IMR-90 (cell line): ENCODE measurements at places on chromosomes 12 and 14. TPM values are rescaled to one million over a fixed set of nuclear protein-coding genes. Genes with fewer than 3 reads are reported as not detected.

PAPLN gene
- 0.28 and 0.36 TPM in 2 replicates for total RNA-seq

DNA sequence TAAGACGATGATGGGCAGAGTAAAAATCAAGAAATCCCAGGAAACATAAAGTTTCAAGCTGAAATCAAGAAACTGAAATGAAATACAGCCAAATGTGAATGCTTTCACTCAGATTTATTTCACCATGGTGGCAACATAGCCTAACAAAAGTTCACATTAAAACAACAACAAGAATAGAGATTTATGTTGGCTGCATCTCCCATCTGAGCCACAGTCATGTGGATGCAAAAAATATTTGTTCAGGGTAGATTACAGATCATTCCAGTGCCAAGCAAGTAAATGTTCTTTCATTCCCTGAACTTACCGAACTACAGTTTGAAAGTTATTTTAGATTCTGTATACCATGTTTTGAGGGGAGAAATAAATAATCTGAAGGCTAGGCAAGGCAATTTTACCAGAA, 159.9 kb upstream of the TMTC1 start:
- DNase-seq: no peak

- no peak for DNase-seq
Observed at GRCh38 chr12:89213139-89213538, 139.2 kb downstream of the DUSP6 start.

AICDA gene
- total RNA-seq: not detected in 2 replicates

GRCh38 chr14:73976125-73976524, 26.0 kb downstream of the COQ6 start:
- DNase-seq: no peak

GRCh38 chr12:119036878-119037825, 55.8 kb downstream of the SRRM4 start:
- DNase-seq: no peak

KRT6B gene
- total RNA-seq: not detected in 2 replicates

DNA sequence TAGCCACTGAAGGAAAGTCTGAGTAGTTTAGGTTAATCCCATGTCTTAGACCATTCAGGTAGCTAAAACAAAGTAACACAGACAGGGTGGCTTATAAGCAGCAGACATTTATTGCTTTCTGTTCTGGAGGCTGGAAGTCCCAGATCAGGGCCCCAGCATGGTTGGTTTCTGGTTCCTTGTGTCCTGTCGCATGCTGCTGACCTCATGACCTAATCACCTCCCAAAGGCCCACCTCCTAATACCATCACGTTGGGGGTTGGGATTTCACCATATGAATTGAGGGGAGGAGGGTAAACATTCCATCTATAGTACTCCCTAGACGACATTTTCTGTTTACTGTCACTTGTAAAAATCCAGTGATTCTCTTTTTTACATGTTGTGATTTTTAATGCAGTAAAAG, 148.6 kb downstream of the FBXL14 start:
- no peak for DNase-seq

IL22 gene
- total RNA-seq: not detected in 2 replicates

DNA sequence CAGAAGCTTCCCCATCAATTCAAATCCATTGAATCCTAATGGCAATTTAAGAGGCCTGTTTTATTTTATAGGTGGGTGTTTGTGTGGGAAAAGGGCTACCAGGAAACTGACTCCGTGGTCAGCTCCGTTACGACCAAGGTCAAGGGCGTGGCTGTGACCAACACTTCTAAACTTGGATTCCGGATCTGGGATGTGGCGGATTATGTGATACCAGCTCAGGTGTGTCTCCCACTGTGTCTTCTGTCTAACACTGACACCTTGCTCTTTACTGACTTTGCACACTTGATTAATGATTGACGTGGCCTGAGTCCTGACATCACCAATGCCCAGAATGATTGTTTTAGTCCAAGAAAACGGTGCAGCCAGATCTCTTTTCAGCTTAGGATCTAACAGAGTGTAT, 7.1 kb downstream of the P2RX4 start:
- no peak for DNase-seq

GRCh38 chr12:76927170-76927784, 48.5 kb upstream of the CSRP2 start:
- peak; percentile 57 for DNase-seq

GRCh38 chr12:55745361-55746173, 2.6 kb downstream of the GDF11 start:
- no peak for DNase-seq

DNA sequence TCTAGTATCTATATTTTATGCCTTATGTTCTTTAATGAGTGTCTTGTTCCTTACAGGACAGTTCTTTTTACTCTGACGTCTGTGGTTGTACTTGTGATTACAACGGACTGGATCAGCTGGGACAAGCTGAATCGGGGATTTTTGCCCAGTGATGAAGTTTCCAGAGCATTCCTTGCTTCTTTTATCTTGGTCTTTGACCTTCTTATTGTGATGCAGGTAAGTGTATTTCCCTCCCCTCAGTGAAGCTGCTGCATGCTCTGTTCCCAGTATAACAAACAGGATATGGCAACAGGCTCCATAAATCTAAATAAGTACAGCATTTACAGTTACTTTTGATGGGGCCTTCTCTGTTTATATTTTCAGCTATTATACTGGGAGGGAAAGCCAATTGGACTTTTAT, 463.6 kb downstream of the TMEM117 start:
- DNase-seq: no peak

- no peak for DNase-seq
Observed at GRCh38 chr14:24355009-24355408, 13.0 kb upstream of the NFATC4 start.

GRCh38 chr14:71590131-71590530, 342.1 kb upstream of the RGS6 start:
- no peak for DNase-seq

CLEC1B gene
- not detected in 2 replicates for total RNA-seq

TTC6 gene
- under 0.01 TPM in 2 replicates for total RNA-seq

KRT83 gene
- total RNA-seq: not detected in 2 replicates

DNA sequence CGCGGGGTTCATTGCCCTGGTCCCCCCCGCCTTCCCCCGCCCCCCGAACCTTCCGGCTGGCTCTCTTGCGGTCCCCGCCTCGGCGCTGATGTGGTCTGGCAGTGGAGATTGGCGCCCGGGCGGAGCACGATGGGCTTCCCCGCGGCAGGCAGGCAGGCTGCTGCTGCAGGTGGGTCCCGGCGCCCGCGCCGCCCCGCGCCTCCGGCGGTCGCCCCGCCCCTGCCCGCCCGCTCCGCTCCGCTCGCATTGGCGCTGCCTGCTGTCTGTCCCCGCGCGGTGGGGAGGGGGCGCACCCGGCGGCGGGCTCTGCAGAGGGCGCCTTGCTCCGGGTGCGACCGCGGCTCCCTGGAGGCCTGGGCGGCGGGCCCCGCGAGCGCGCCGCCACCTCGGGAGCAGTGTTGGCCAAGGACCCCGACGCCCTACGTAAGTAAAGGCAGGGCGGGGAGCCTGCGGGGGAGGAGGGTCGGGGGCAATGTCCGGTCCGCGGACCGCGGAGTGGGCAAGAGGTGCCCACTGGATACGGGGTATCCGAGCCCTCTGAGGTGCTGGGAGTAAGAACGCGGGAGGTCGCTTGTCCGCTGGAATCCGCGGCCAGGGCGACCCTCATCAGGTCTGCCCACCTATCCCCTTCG, at the start of gene AKAP5:
Gene AKAP5 (plus strand): TSS at position 309 of the 632 bp plus-strand sequence. CDS start 2,896 bp downstream, outside the sequence.
- peak; percentile 11 for DNase-seq

DNA sequence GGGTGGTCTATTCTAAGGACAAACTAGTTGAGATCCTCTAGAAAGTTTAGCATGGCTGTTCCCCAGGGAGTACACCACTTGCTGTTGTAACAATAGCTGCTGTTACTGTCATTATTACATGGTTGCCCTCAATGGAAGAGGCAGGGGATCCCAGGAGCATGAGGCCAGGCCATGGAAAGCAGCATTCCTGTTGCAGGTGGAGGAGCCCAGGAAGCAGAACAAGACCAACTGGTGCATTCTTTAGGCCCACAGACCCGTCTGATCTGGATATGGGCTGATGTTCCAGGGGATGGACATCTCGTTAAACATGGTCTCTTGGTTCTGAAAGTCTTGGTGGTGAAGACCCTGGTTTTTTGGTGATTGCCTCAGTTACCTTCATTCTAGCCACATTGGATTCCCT, 109.2 kb upstream of the WSCD2 start:
- DNase-seq: no peak

CD27 gene
- not detected in 2 replicates for total RNA-seq

DNA sequence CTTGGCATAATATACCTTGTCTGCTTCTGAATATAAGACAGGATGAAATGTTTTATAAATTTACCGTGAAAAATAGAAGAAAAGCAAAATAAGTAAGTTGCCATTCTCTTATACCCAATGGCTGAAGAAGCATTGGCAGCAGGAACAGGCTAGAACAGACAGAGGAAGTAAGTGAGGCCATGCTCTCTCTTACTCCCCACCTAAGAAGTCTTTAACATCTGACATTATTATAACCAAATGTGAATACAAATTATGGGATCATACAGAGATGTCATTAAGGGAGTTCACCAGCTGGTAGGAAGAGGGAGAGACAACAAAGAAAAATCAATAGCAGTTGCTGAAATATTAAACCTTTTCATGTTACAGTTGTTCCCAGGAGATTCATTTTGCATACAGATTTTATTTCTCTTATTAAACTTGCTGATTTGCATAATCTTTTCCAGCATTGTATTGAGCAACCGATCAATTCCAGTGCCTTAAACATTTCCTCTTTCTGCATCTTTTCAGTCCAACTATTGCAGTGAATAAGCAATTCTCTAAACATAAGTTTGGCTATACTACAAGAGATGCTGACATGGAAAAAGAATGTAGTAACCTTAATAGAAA, 270.6 kb downstream of the SLC6A15 start:
- DNase-seq: peak; percentile 22

DNA sequence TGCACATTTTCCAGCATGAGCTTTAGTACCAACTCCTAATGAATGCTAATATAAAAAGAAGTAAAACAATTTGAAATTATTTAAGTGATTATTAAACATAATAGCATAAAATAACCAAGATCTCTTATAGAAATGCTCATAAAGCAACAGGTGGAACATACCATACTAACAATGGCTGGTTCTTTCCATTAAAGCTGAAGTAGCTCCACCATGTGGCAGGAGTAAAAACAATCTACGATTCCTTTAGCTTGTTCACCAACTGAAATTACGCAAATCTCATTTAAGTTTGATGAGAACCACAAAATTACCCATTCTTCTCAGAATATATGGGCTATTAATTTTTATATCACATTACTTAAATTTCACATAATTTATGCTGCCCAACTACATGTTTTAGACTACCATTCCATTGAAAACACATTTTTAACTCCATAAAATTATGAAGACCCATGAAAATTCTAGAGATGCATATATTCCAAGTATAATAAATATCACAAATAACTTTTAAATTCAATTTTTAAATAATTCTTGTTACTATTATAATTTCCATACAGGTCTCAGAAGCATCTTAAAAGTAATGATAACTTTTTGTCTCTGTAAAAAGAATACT, 213.6 kb downstream of the DAD1 start:
- DNase-seq: peak; percentile 68

CCDC177 gene
- not detected in 2 replicates for total RNA-seq

DNA sequence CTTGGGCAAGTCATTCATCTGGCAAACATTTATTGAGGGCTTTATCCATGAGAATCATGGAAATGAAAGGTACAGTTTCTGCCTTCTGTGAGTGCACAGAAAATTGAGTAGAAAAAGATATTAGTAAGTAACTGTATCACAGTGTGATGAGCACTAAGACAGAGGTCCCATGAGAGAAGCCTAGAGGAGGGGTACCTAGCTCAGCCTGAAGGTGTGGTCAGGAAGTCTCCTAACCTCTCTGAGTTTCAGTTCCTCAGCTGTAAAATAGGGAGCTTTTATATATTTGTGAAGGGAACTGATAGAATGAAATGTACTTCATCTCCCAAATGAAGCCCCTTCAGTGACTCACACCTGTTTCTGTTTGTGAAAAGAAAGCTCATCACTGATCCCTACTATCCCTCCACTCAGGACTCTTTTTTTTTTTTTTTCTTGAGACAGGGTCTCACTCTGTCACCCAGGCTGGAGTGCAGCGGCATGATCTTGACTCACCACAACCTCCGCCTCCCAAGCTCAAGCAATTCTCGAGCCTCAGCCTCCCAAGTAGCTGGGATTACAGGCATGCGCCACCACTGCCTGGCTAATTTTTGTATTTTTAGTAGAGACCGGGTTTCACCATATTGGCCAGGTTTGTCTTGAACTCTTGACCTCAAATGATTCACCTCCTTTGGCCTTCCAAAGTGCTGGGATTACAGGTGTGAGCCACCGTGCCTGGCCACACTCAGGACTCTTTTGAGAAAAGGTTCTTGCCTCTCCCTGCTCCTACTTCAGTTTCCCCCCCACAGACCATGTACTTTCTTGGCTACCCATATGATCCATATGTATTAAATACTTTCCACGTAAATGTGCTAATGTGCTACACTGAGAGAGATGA, 93.7 kb upstream of the FUT8 start:
- no peak for DNase-seq

MAPKAPK5 gene
- 34.4 and 44.6 TPM in 2 replicates for total RNA-seq

DNA sequence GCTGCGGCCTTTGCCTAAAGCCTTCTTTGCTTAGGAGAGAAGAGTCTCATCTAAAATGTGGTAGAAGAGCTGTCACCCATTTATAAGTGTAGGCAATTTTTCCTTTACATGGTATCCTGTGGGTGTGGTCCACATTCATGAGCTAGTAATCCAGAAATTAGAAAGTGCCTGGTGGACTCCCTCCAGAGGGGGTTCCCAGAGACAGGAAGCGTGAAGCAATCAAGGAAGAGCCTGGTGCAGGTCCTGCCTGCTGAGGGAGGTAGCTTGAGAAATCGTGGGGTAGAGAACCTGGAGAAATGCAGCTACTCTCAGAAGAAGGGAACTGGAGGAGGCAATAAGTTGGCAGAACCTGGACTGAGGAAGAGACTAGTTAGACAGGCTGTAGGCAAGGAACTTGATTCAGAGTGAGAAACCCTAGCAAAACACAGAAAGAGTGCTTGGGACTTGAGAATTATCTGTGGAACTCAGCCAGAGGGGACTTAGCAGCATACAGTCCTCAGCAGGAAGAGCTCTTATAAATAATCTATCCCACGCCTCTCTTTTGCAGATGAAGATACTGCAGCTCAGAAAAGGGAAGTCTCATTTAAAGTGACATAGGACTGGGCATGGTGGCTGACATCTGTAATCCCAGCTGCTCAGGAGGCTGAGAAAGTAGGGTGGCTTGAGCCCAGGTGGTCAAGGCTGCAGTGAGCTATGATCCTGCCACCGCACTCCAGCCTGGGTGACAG, 182.4 kb upstream of the CCND2 start:
- no peak for DNase-seq

WBP11 gene
- total RNA-seq: 2.5 and 3.9 TPM in 2 replicates

DNA sequence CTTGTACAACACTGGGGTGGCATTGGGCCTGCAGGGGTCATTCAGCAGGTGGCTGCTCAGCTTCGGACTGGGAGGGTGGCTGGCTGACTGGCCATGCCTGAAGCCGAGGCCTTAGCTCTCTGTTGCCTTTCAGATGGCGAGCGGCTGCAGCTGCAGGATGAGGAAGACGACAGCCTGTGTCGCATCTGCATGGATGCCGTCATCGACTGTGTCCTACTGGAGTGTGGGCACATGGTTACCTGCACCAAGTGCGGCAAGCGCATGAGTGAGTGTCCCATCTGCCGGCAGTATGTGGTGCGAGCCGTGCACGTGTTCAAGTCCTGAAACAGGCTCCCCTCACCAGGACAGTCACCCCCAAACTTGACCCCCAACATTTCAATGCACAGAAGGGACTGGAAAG, 23.3 kb downstream of the RNF34 start:
- no peak for DNase-seq
